Left renal cortex interstitium (tissue), 4 donors: ENCODE measurements at places on chromosomes 5 and 9.
A peak's percentile ranks its signal among the peaks of the same experiment; 100 is the strongest.

DNA sequence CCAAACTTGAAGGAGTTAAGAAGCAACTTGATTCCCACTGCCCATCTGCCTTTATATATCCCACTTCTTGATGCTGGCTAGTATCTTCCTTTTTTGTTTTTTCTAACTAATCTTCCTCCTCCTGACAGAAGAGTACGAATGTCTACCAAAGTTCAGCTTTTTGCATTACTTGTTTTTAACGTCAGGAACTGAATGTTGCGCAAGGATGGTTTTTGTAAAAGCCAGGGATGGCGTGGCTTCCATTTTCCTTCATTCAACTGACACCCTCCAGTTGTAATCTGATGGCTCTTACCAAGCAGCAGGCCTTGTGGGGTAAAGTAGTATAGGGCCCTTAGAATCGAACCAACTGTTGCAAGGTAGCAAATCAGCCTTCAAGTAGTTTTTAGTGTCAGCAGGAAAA lies 70.8 kb upstream of the GPR151 start:
- no peak for DNase-seq

DNA sequence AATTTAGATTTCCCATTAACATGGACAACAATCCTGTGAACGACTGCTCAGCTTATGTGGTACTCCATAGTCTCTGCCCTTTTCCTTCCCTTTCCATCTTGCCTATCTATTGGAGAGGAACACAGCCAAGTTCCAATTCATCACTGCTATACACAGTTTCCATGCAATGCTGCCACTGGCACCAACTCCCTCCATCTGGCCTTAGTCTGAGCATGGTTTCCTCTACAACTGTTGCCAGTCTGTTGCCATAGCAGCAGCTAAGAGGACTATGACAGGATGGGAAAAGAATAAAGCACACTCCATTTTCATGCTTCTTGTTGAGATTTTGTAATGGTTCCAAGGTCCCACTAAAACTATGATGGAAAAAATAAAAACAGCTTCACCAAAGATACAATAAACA lies 189.0 kb downstream of the HCN1 start:
- no peak for DNase-seq

DNA sequence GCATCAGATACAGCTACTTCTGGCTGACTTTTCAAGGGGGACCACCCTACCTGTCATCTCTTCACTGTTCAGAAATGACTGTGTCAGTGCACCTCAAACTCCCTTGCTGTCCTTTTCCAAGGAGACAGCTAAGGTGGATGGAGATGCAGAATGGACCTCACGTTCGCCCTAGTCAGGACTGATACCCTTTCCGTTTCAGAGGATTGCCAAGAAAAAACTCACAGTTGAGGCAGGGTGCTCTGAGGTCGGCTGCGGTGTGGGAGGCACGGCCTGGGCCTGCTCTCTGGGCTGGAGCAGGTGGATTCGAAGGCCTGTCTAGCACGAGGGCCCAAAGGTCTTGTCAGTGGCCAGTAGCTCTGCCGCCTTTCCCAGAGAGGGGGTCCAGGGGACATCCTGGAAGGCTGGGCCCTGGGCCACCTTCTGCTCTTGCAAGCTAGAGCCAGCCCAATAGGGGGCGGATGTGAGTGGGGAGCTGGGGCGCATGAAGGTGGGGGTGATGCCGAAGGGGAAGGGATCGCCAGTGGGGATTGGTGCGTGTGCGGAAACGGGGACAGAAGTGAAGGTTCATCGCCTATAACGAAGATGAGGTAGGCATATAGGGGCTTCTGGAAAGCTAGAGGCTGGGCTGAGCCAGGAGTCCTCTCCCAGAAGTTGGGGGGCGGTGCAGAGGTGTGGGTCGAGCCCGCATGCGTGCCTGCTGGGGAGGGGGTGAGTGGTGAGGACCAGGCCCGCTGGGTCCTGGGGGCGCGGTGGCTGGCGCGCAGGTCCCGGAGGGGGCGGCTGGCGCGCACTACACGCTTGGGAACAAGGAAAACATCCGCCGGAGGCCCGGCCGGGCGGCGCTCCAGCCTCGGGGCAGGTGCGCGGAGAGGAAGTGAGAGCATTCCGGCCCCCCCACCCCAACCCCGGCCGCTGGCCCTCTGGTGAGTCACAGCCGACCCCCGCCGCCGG lies 2.5 kb upstream of the MSMP start:
- peak; percentile 58 for DNase-seq

DNA sequence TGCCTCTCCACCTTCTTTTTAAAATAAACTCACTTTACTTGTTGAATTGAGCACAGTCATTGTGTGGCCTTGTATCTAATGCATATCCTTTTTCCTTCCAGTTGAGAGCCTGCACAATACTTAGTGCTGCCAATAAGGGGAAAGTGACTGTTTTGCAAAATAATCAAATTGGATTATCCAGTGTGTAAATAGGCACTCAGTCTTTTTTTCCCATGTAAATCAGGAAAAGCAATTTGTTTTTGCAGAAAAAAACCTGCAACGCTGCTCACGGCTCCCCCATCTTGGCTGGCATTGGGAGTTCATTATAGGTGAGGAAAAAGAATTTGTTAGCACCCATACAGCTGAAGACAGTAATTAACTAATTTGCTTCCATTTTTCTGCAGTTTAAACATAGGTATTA lies 299.9 kb downstream of the CSNK1G3 start:
- no peak for DNase-seq

DNA sequence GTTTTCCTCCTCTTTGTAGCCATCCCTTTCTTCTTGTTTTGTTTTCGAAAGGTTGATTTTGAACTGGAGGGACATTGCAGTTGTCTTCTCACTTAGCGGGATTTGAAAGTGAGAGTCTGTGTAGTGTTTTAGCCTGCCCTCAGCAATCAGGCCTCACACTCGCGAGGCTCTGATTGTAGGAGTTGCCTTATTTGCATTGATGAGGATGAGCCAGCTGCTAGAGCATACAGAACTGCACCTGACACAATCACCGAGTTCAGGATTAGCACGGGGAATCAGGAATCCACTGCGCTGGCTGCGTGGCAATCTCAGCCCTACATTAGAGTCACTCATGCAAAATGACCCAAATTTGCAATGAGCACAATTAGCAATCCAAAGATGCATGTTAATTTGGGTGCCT lies 122.5 kb upstream of the TMEM161B start:
- DNase-seq: no peak

DNA sequence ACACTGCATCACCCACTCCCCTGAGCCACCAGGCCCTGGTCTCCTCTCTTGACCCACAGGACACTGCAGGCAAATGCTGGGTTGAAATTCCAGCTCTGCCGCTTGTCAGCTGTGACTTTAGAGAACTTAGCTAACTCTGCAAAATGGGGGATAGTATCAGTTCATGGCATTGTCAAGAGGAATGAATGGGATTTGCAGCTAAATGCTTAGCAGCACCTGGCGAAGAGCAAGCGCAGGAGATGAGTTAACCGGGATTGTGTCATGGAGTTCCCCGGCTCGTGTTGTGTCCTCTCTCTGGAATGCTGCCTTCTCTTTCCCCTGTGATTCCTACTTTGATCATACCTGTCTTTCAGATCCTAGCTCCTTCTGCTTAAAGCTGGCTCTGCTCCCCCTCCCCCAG lies 67.1 kb downstream of the DAB2IP start:
- DNase-seq: no peak

DNA sequence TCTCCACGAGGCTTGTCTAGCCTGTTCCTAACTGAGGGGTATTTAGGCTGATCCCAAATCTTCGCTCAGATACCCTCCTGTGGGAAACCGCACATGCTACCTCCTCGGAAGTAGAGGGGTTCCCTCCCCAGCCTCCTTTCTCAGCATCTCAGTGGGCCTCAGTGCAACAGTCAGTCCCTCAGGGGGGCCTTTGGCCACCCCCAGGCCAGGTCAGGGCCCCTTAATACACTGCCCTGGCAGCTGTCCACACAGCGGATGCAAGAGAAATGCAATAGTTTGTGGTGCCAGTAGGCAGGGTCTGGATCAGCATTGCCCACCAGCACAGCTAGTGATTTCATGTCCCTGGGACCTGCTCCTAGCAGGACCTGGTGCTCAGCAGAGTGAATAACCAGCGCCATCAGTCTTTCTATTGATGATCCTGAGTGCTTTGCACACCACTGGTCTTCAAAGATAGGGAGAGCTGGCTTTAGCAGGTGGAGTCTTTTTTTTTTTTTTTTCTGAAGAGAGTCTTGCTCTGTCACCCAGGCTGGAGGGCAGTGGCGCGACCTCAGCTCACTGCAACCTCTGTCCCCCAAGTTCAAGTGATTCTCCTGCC lies 7.5 kb downstream of the PLPP7 start:
- DNase-seq: no peak

DNA sequence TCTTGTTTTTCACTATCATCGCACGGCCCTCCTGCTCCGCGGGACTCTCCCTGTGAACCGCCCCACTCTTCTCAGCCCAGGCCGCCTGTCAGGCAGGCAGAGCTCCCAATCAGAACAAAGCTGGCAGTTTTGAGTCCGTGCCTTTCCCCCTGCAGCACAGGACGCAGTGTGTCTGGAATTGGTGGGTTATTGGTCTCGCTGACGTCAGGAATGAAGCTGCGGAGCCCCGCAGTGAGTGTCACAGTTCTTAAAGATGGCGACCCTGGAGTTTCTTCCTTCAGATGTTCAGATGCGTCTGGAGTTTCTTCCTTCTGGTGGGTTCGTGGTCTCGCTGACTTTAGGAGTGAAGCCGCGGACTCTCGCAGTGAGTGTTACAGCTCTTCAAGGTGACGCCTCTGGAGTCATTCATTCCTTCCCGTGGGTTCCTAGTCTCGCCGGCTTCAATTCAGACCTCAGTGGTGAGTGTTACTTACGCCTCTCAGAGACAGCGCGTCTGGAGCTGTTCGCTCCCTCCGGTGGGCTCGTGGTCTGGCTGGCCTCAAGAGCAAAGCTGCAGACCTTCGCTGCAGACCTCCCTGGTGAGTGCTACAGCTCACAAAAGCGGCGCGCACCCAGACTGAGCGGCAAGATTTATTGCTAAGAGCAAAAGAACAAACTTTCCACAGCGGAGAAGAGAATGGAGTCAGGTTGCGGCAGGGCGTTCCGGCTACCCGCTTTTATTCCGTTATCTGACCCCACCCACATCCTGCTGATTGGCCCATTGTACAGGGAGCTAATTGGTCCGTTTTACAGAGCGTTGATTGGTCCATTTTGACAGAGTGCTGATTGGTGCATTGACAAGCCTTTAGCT lies 7.4 kb downstream of the ZDHHC11B start:
- no peak for DNase-seq

GRCh38 chr5:138243794-138244193 lies 30.6 kb downstream of the GFRA3 start:
- DNase-seq: no peak

GRCh38 chr9:126343271-126343700 lies 16.7 kb downstream of the MVB12B start:
- no peak for DNase-seq

GRCh38 chr9:12415361-12415760 lies 277.8 kb upstream of the TYRP1 start:
- no peak for DNase-seq

GRCh38 chr5:7728076-7728475 lies 122.9 kb downstream of the CFAP90 start:
- DNase-seq: no peak

- no peak for DNase-seq
Observed at GRCh38 chr5:62920856-62921255, 342.2 kb downstream of the LRRC70 start.

GRCh38 chr5:121033334-121033733 lies 569.2 kb downstream of the PRR16 start:
- no peak for DNase-seq

- DNase-seq: no peak
Observed at GRCh38 chr9:1458503-1458902, 408.3 kb downstream of the DMRT2 start.

DNA sequence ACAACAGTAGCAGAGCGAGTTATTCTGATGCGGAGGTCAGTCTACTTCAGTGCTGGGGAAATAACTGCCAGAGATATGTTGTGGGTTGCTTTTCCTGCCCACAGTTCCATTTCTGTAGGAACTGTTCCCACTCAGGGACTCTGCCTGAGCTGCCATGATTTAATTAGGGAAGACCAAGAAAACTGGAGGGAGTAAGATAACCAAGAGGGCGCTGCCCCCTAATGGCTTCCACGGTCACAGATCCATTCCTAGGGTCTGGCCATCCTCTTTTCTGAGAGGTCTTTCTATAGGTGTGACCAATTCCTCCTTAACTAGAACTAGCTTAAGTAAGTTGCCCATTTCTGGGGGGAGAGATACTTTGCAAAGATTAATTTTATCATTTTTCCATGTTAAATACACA lies 125.9 kb downstream of the APBA1 start:
- no peak for DNase-seq

DNA sequence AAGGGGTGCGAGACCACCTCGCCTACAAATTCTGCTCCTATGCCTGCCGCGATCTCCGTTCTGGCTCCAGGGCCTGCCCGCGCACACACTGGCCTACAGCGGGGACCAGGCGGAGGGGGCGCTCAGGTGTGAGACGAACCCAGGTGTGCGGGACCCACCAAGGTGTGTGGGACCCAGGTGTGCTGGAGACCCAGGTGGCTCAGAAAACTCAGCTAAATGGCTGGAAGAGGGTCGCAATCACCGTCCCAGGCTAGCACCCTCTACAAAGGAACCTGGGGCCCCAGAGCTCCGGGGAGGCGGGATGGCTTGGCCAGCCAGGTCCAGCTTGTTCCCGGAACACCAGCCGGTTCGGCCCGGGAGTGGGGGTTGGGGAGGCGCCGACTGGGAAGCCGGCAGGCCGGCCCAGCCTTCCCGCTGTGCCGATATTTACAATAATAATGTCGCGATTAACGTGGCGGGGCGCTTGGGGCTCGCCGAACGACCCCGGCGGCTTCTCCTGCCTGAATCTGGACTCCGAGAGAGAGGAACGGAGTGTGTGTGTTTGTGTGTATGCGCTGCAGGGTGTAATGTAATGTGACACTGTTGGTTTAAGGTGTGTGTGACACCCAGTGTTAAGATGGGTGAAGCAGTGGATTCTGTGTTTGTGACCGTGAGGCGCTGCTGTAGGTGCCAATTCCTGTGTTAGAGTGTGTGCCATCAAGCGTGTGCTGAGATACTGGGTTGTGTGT lies 1.4 kb downstream of the PCDH1 start:
- DNase-seq: no peak

DNA sequence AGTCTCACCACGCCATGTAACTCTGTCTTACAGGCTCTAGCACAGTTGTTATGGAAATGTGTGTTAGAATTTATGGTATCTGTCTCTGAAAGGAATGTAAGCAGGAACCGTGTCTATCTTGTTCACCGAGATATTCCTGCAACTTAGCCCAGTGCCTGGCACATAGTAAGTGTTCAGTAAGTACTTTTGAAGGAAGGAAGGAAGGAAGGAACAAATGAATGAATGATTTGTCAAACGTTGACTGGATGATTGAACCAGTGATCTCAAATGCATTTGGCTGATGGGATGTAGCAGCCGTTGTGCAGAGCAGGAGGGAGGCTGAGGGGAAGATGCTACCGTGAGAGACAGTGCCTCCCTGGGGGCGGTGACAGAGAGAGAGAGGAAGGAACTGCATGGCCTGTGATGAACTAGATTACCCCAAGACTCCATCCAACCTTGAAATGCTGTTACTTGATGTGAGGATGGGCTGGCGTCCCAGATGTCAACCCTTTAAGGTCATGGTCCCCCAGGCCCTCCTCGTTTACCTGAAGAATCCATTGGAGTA lies 47.5 kb upstream of the PPARGC1B start:
- no peak for DNase-seq
